CD4-positive, alpha-beta T cell treated with Interleukin-12 subunit alpha and Interleukin-12 subunit beta, for 1 hour (primary cell): ENCODE measurements at places on chromosomes 7 and 10.

- no peak for DNase-seq
Observed at GRCh38 chr7:158407581-158408317, 179.9 kb downstream of the PTPRN2 start.

DNA sequence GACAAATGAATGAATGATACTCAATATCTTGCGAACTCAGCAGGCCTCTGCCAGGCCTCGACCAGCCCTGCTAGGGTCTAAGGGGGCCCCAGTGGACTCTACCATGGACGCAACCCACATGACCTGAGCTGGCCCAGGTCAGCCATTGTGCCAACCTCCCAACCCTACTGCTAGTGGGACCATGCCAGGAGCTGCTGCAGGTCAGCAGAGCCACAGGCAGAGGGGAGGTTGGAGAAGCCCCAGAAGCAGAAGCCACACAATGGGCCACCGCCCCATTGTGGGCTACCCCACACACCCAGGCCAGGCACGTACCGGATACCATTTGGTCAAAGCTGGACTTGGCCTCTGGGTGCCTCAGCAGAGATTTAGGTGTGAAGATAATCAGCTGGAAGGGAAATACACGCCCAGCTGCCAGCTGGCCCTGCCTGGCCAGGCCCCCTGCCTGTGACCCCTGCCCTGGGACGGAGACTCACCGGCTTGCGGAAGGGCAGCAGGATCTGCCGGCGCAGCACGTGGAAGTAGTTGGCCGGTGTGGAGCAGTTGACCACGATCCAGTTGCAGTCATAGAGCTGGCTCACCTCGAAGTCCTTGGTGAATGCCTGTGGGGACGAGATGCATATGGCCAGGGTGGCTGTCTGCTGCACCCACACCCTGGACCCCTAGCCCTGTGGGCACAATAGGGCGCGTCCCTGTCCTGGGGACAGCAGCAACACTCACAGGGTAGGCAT is 24.5 kb downstream of the OGDHL start:
- DNase-seq = no peak

GRCh38 chr10:86727470-86727869 is 28.9 kb upstream of the BMPR1A start:
- no peak for DNase-seq

DNA sequence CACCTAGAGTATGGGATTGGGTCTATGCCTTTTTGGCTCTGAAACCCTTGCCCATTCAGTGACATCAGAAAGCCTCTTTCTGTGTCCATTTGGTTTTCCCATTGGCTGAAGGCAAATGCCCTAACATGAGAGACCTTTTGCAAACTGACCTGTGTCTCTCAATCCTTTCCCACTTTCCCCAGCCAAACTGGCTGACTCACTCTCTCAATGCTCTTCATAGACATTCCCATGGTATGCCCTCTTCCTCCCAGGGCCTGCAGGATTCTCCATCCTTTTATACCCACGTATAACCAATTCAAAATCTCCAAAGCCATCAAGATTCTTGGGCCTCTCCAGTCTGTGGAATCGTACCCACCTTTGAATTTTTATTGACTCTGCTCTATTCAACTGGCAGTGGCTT is 563.3 kb downstream of the GATA3 start:
- no peak for DNase-seq

DNA sequence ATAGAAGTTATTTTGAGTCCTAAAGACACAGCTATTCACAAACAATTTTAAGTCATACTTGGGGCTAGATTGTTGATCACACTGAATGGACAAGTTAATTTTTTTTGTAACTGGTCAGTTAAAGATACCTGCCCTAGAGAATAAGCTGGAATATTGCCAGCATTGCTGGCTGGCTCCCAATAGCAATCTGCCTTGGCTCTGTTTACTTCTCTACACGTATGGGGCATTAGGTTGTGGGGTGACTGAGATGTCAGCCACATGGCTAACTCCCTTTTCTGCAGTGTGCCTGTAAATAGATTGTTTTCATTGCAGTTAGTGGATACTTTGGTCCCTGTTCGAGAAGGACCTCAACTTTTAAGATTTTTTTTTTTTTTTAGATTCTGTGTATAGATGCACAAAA is 128.2 kb downstream of the SEMA3E start:
- DNase-seq = no peak

DNA sequence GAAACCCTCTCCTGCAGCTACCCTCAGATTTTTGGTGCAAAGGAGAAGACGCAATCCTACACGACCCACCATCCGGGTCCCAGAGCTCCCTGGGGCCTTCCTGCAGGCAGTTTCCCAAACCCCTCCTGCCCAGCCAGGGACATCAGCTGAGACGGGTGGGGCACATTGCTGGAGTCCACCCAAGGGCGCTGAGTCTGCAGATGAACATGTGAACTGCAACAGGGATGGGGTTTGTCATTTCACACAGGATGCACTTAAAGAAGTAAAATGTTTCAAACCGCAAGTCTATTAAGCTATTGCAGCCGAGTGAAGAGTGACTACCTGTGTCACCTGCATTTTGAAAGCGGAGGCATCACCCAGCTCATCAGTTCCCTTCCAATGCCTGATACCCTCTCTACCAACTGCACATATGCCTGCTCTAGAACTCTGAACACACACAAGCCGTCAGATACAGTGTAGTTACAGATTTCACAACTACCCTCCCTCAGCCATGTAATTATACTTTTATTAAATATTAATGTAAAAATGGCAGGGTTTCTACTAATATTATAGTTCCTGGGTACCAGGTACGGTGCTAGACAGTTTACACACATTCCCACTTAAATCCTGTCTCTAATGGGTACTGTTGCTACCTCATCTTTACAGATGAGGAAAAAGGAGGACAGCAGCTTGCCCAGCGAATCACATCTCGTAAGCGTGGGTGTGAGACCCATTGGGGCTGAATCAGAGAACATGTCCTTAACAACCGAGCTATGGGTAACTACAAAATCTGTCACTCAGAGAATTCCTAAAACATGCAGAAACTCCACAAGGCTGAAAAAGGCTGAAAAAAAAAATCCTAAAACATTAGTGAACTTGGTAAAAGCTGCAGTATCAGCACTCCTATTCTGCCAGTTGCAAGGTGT is 71.2 kb downstream of the GRB10 start:
- DNase-seq = no peak

- no peak for DNase-seq
Observed at GRCh38 chr10:70312972-70313371, 29.2 kb upstream of the NPFFR1 start.

DNA sequence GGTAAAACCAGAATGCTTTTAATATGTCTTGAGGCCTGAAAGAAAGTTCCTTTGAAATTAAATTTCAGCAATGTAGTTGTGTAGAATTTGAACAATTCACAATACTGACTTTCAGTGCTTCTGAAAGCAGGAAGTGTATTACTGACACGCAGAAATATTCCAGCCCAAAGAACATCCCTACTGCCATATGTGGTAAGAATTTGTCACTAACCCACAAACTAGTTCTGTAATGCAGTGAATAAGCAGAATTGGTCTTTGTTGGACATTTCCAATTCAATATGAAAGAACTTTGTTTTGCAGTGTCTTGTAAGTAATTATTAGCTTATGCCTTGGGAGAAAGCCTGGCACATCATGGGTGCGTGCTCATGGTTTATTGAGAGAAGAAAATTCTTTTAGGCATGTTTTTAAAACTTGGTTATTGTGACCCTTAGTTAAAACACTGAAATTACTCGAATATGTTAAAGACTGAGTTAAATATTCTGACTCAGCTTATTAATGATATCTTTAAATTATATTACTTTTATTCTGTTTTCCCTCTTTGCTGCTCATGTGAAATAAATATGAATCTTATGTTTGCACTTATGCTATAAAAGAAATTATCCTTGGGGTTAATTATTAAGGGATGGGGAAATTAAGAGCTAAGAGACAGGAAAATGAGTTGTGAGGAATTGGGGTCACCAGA is 33.4 kb downstream of the PTPN12 start:
- peak; percentile 1 for DNase-seq

- DNase-seq = no peak
Observed at GRCh38 chr7:155209478-155210319, 88.0 kb upstream of the INSIG1 start.

GRCh38 chr10:126598009-126598408 is 72.5 kb downstream of the C10orf90 start:
- DNase-seq = no peak

- no peak for DNase-seq
Observed at GRCh38 chr7:129098409-129099084, 43.6 kb upstream of the TNPO3 start.

- no peak for DNase-seq
Observed at GRCh38 chr10:65350611-65351010, 1575.2 kb upstream of the LRRTM3 start.

GRCh38 chr7:74396993-74397392 is 56.7 kb upstream of the GTF2IRD1 start:
- DNase-seq = no peak

DNA sequence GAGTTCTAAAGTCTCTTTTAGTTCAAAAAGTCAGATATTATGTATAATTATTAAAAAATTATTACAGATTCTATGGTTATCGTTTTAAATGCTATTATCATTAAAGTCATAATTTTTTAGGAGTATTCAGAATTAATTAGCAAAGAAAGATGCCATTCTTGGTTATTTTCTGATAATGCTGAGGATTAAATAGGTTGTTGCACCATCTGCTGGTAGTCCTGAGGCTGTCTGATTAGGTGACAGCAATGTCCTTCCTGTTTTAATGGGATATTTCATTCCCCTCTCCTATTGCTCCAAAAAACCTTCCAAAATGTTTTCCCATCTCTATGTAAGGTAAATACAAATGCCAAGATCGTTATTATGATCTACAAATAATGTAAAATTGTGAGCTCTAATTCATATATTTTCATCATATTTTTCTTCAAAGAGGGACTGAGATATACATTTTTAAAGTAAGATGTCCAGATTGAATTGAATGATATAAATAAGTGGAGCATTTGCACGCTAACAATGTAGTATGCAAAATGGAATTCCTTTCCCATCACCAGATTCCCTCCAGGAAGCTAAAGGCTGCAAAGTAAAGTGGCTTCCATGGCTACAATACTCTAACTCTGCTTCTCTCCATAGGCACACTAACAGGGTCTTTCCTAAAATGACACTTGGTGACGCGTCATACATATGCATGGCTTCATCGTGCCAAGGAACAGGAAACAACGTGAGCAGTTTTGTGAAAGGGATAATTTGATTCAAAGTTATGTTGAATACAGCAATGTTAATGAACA is 58.8 kb upstream of the AKR1E2 start:
- peak; percentile 27 for DNase-seq

GRCh38 chr10:102868911-102869257 is 386 bp upstream of the AS3MT start:
- no peak for DNase-seq

- DNase-seq = no peak
Observed at GRCh38 chr7:114229246-114229645, 185.4 kb upstream of the FOXP2 start.

DNA sequence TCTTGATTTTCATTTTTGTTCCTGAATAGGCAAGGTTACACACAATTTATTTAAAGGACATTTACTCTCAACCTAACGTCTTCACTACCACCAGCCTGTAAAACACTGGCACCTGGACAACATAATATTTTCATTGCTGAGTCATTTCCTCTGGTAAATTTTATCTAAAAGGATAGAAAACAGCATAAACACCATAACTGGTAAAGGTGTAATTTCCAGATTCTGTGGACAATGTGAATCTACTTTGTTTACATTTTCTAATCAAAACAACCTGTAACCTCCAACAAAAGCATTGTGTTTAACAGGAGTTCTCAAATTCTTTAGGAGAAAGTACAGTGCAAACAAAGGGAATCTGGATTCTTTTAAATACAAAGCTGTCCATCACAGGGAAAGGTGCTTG is 472.0 kb upstream of the AKR1E2 start:
- no peak for DNase-seq

GRCh38 chr7:42550706-42551470 is 313.9 kb upstream of the GLI3 start:
- no peak for DNase-seq

GRCh38 chr7:24979470-24979862 is 512 bp downstream of the OSBPL3 start:
- DNase-seq = peak; percentile 80

DNA sequence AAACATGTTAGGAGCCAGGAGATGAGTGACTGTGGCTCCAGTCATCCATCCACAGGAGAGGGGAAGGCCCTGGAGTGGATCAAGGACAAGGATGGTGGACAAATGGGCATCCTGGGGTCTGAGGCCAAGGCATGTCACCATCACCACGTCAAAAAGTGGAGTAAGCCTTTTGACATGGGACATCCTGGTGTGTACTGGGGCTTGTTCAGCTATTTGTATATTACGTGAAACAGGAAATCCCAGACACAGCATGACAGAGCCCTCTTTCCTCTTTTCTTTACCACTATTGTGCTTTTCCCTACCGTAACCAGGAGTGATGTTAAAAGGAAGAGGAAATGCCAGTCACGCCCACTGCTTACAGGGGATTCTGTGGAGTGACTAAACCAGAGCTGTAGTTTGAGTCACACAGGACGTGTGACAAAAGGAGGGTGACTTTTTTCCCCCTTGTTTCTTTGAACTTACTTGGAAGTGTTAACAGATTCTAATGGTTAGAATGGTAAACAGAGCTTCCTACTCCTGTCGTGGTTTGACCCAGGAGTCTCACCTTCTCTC is 15.4 kb downstream of the ACSL5 start:
- peak; percentile 45 for DNase-seq

GRCh38 chr7:30852744-30853288 is 58.8 kb upstream of the AQP1 start:
- no peak for DNase-seq

- no peak for DNase-seq
Observed at GRCh38 chr10:94062611-94063010, 68.9 kb downstream of the PLCE1 start.

- no peak for DNase-seq
Observed at GRCh38 chr7:97096661-97097060, 20.8 kb upstream of the SDHAF3 start.

- no peak for DNase-seq
Observed at GRCh38 chr10:44864051-44864450, 47.1 kb upstream of the TMEM72 start.

DNA sequence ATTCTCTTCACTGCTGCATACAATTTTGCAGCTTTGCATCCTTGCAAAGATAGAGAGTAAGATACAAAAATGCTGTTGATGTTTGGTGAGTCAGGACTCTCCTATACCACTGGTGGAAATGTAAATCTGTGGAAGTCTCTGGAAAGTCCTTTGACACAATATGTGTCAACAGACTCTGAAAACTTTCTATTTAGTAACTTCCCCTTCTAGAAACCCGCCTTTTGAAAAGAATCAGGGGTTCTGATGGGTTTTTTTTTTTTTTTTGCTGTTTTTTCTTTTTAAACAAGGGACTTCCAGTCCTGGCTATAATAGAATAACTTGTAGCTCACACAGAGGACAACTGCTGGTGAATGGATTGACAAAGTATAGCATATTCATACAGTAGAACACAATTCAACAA is 16.4 kb downstream of the NOD1 start:
- no peak for DNase-seq

- no peak for DNase-seq
Observed at GRCh38 chr10:60185421-60185820, 204.3 kb downstream of the ANK3 start.
